ENCODE measurements at places on chromosomes 7 and 10. TPM values are rescaled to one million over a fixed set of nuclear protein-coding genes. Genes with fewer than 3 reads are reported as not detected.

DNA sequence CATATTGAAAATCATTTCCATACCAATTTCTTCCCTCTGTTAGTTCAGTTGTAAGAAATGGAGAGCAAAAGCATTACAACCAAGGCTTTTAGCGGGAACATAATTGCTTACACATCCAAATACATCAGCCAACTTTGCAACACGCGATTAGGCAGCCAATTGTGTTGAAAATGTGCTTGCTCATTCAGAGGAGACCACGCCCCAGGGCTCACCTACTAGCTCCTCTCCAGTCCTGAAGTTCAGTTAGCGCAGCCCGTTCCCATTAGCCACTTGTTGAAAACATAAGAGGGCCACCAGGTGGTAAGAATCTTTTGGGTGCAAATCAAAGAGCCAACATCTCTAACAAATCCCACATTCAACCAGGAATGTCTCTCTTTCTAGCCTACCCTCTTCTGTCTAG lies 213.2 kb upstream of the MDFIC start:
- H3K36me3 ChIP-seq, result no peaks in the 10 kb centered on the region
- no peak overlapping the region for H3K4me3 ChIP-seq
- DNase-seq, result no peak
- no peak overlapping the region for H3K27ac ChIP-seq
- peaks cover 14% of the 10 kb centered on the region for H3K27me3 ChIP-seq

DNA sequence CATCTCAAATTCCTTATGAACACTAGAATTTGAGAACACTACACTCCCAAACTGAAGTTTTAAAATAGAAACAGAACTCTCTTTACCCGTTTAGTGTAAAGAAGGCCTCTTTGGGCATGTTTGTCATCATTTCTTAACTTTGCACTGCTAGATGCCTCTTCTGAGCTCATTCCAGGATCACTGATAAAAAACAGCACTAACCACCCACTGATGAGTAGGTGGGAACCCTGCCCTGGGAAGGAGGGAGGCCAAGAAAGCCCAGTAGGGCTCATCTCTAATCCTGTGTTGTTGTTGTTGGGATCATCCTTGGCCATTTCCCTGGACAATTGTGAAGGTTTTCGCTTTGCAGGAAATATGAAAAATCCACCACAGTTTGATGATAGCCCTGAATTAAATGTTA lies 68.2 kb downstream of the CUBN start:
- peaks cover 28% of the 10 kb centered on the region for H3K4me1 ChIP-seq
- no peak overlapping the region for H3K27ac ChIP-seq
- no peak for DNase-seq
- no peaks in the 10 kb centered on the region for H3K27me3 ChIP-seq
- H3K36me3 ChIP-seq, result peaks cover 8% of the 10 kb centered on the region

Gene SRRT
- 296 TPM for total RNA-seq

DNA sequence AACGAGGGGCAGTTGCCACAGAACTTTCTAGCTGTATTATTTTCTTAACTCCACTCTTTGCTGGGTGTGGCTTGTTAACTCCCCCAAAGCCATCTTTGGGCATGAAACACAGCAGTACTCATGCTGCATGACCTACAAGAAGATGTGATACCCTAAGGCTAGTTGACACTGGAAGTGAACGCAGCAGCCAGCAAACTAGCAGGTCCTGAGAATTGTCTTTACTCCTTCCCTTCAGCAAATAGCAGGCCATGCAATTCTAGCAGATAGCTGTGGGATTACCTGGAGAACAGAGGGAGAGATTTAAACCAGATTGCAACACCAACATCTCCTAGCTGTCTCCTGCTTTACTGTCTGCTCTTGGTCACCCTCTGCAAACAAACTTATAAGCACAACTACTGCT lies 688.0 kb upstream of the ZWINT start:
- no peaks in the 10 kb centered on the region for H3K27me3 ChIP-seq
- no peak overlapping the region for H3K27ac ChIP-seq
- no peaks in the 10 kb centered on the region for H3K36me3 ChIP-seq
- no peak overlapping the region for H3K4me3 ChIP-seq
- no peaks in the 10 kb centered on the region for H3K4me1 ChIP-seq

DNA sequence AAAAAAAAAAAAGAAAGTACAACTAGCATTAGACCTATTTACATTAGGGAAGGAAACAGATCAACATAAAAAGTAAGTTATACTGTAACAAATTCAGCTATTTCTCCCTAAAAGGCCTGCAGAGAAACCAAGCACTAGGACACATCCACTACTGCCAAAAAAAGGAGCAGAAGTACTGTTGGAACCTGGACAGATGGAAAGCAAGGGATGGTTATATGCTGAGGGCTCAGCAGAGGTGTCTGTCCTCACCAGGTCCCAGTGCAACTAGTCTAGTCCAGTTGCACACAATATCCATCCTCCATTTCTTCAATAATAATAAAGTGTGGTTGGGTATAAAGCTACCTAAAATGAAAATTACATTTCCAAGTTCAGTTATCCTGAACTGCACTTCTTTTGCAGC lies 103.2 kb upstream of the IFRD1 start:
- no peak overlapping the region for H3K27ac ChIP-seq
- H3K4me3 ChIP-seq, result no peak overlapping the region
- no peaks in the 10 kb centered on the region for H3K4me1 ChIP-seq

All from activated naive CD8-positive, alpha-beta T cell treated with anti-CD3 and anti-CD28 coated beads for 36 hours (primary cell).